Stimulated activated CD4-positive, alpha-beta T cell treated with anti-CD3 and anti-CD28 coated beads, Interleukin-2, amount 100 ng/mL, for 24 hours (primary cell): ENCODE measurements at places on chromosomes 3 and 15.

- peak; percentile 54 for DNase-seq
These were observed 64.0 kb downstream of the KAT2B start for GRCh38 chr3:20104167-20104661.

DNA sequence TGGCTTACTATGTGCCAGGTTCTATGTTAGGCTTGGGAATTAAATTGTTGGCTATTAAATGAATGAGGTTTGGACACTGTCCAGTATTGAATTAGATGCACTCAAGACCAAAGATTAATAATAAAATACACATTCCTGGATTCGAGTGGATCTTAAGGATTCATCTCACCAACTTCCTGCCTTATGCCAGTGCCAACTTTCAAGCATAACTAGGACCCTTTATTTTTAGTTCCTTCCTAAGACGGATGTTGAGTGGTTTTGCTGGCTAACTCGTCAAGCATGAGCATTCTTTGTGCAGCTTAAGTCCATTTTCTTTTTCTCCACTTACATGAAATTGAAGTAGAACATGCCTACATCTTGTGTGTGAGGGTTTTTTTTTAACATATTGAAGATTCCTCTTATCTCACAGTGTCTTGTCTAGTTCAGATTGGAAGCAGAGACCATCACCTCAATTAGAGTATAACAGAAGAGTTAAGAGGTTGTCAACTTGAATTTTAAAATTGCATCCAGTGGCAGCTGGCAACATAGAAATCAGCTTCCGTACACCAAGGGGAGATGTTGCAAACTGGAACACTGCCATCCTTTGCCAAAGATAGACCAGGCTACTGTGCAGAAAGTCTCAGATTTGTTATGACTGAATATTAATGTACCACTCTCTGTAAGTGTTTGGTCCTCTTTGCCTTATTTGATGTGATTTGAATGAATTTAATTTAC lies 106.3 kb upstream of the BFSP2 start:
- DNase-seq = no peak

DNA sequence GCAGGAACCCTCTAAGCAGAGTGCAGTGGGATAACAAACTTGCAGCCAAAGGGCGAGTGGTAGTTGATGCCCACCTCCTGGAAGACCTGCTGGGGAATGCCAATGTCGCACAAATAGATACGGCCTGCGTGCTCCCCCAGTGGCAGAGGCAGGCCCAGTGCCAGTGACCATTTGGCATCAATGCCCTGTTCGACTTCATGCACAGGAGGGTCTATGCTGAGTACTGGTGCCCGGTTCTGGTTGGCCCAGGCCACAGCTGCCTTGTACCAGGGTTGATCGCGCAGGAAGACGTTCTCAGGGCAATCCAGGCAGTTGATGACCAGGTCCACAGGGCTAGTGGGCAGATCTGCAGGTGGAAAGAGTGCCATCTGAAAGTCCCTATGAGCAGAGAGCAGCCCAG lies 17.0 kb downstream of the CLK3 start:
- DNase-seq = no peak

GRCh38 chr15:49044002-49044401 lies 2.2 kb downstream of the SECISBP2L start:
- no peak for DNase-seq

- DNase-seq = peak; percentile 71
These were observed 58.4 kb downstream of the RGMA start for GRCh38 chr15:93030430-93031102.

DNA sequence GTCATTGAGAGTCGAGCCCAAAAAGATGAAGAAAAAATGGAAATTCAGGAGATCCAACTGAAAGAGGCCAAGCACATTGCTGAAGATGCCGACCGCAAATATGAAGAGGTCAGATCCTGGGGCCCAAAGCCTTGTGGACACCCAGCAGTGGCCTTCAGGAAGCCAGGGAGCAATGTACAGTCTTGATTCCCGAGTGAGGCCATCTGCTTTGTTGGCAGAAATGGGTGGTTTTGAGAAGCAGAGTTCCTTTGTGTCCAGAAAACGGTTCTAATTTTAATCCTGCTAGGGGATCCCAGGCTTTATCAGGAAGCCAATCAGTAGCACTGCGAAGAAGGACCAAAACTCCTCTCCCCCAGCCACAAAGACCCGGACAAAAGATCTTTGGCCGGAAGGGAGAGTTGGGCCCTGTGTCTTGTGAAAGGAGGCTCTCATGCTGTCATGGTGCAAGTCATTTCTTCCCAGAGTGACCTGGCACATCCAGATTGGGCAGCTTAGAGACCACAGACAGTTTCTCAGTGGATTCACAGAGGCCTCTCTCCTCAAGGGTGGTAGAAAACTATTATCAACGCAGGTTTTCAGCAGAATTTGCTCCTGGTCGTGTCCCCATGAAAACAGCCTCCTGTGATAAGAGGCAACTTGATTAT lies 17.1 kb downstream of the TPM1 start:
- DNase-seq = no peak

GRCh38 chr3:110814170-110815007 lies 257.2 kb upstream of the NECTIN3 start:
- peak; percentile 20 for DNase-seq

- no peak for DNase-seq
These were observed 708 bp upstream of the PTPN23 start for GRCh38 chr3:47380026-47380600.

- no peak for DNase-seq
These were observed 20.7 kb downstream of the TRANK1 start for GRCh38 chr3:36923981-36924743.

- no peak for DNase-seq
These were observed 19.0 kb downstream of the SPG21 start for GRCh38 chr15:64970698-64971097.

DNA sequence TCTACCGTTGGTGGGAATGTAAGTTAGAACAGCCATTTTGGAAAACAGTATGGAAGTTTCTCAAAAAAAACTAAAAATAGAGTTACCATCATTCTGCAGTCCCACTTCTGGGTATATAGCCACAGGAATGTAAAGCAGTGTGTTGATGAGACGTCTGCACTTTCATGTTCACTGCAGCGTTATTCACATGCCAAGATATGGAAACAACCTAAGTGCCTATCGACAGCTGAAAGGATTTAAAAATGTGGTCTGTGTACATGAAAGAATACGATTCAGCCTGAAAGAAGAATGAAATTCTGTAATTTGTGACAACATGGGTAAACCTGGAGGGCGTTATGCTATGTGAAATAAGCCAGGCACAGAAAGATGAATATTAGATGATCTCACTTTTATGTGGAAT lies 157.7 kb downstream of the THSD4 start:
- no peak for DNase-seq

- no peak for DNase-seq
These were observed 81.6 kb downstream of the HERC1 start for GRCh38 chr15:63752075-63752684.

GRCh38 chr3:14331251-14331650 lies 71.2 kb upstream of the SLC6A6 start:
- DNase-seq = no peak

DNA sequence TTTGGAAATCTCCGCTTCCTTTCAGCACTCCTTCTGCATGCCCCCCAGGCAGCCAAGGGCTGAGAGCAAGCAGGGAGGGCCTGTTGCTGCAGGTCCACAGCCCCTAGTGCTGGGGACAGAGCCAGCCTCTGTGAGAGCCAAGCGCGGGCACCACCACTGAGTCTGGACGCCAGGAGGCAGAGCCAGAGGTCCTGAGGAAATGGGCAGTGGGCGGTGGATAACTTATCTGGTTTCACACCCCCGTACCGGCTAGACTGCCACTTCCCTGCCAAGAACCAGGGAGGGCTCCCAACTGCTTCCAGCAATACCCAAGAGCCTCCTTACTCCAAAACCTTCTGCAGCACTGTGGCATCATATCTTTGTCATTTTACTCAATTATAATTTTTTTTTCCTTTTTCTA lies 141.6 kb upstream of the IGF1R start:
- DNase-seq = no peak

DNA sequence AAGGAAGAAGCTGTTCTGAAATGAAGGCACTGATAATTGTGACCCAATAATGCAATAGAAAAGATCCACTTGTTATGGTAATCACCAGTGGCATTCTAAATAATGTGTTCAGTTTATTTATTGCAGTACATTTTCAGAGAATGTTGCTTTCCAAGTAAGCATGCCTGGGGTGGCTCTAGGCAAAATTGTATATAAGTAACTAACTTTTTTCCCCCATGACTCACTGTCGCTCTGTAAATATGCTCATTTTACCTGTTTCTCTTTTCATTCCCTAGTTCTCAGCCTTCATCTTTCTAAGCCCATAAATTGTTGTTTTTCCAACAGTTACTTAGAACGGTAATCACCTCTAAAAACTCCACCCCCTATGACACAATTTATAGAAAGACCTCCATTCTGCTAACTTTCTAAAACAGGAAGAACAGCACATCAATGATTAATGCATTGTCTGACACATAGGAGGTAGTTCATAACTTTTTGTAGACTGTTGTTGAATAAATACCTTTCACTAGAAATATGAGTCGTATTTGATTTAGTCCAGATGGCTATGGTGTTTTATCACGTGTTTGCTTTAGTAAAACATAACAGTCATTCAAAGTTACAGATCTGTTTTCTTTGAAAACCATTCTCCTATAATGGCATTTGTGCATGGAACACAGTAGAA lies 143.1 kb downstream of the LSAMP start:
- DNase-seq = no peak

GRCh38 chr15:81752546-81752942 lies 293.3 kb downstream of the MEX3B start:
- peak; percentile 5 for DNase-seq

- DNase-seq = peak; percentile 10
These were observed 152.7 kb downstream of the CD47 start for GRCh38 chr3:107938143-107938542.

GRCh38 chr3:131708241-131708640 lies 205.5 kb upstream of the MRPL3 start:
- DNase-seq = no peak

DNA sequence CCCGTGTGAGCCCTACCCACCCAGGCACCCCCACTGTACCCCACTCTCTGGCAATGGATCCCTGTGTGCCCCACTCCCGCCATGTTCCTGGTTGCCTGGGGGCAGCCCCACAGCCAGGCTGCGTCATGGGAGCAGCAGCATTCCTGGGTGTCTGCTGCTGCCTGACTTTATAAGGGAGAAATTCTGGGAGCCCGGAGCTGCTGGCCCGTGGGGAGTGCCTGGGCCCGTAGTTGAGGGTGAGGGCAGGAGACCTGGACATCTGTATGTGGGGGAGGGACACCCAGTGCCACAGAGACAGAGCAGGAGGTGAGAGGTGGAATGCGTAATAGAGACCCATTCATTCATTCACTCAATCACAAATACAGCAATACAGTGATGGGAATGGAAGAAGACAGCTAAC lies 15.1 kb downstream of the CSPG4 start:
- no peak for DNase-seq

GRCh38 chr3:2172561-2173171 lies 74.0 kb downstream of the CNTN4 start:
- DNase-seq = no peak

GRCh38 chr15:93195109-93195508 lies 106.1 kb upstream of the RGMA start:
- no peak for DNase-seq

- DNase-seq = no peak
These were observed 159.8 kb downstream of the RBMS3 start for GRCh38 chr3:29440413-29441305.

DNA sequence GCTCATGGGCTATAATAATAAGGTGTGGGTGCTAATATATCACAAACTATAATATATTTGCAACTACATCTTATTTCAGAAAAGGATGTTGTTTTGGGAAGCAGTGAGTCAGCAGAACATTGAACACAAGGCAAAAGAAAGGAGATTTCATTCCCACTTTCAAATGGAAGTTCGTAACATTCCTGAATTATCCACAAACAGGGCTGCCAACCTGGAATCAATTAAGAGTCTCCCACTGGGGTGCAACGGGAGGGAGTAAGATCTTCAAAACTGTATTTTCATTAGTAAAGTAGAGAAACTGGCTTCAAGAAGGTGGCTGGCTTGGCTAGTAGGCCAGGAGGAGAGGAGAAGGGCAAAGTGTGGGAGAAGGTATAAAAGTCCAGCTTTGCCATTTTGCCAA lies 479.6 kb downstream of the CNTN3 start:
- no peak for DNase-seq

DNA sequence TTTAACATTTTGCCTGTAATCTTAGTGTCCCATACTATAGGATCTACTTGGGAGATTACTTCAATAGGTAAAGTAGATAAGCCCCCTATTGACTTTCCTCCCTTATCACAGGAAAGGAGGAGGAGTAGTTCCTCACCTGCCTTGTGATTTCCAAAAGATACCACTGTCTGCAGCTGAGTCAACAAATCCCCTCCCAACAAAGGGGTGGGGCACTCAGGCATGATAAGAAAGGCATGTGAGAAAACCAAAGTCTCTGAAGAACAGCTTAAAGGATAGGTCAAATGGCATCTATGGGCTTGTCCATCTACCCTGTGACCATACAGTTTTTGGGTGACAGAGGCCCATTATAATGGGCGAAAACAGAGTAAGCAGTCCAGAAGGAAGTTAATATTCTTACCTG lies 71.3 kb upstream of the WNT7A start:
- DNase-seq = no peak

GRCh38 chr3:127492426-127492825 lies 98.1 kb downstream of the TPRA1 start:
- DNase-seq = no peak

DNA sequence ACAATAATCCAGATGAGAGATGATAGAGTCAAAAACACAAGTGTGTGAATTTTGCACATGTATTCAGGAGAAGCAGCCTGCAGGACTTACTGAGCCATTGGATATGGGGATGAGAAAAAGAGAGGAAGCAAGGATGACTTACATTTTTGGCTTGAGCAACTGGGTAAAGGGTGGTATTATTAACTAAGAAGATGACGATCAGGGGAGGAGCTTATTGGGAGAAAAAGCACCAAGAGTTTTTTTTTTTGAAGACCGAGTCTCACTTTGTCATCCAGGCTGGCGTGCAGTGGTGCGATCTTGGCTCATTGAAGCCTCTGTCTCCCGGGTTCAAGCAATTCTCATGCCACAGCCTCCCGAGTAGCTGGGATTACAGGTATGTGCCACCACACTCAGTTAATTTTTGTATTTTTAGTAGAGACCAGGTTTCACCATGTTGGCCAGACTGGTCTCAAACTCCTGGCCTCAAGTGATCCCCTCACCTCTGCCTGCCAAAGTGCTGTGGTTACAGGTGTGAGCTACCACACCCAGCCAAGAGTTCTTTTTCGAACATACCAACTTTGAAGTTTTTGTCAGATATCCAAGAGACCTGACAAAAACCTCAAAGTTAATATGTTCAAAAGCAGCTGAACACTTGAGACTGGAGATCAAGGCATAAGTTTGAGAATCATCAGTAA lies 14.8 kb upstream of the SH3BP5 start:
- no peak for DNase-seq

DNA sequence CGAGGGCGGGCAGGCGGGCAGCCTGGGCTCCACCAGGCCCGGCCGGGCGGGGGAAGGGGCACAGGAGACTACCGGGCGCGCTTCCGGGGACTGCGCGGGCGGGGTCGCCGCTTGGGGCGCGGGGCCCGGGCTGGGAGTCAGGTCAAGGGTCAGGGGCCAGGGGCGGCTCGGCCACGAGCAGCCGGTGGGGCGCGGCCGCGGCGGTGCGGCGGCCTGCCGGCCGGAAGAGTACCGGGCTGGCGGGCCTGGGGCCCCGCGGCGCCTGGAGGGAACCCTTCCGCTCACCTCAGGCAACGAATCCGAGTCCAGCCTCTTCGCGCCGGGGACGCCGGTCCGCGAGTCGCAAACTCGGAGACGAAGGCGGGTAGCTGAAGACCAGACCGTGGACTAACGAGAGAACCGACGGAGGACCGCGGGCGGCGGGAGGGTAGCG lies 225 bp downstream of the RHOA start:
- DNase-seq = peak; percentile 57

GRCh38 chr3:148930752-148931151 lies 60.6 kb upstream of the GYG1 start:
- DNase-seq = no peak

GRCh38 chr3:150793641-150794040 lies 30.7 kb upstream of the SIAH2 start:
- DNase-seq = no peak
